ENCODE measurements at places on chromosomes 7 and 10.

DNA sequence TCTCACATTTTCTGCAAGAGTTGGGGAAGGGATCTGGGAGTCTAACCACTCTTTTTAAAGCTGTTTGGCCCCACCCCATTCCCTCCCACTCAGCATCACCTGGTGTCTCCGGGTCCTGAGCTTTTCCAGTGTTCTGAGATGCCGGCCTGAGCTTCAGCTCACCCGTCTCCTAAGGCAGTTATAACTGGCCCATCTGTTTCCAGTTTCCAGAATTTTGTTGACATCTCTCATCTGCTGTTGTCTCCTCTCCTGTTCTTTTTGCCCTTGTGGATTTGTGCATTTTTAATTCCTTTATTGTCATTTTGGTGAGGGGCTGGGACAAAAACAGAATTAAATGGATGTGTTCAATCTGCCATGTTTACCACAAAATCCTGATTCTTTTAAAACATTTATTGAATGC, 160.6 kb downstream of the C10orf105 start:
- no peak for DNase-seq

GRCh38 chr10:3201796-3202195, 29.2 kb upstream of the PITRM1 start:
- DNase-seq = no peak

GRCh38 chr7:132577206-132578049, 1.2 kb upstream of the PLXNA4 start:
- peak; percentile 75 for DNase-seq

DNA sequence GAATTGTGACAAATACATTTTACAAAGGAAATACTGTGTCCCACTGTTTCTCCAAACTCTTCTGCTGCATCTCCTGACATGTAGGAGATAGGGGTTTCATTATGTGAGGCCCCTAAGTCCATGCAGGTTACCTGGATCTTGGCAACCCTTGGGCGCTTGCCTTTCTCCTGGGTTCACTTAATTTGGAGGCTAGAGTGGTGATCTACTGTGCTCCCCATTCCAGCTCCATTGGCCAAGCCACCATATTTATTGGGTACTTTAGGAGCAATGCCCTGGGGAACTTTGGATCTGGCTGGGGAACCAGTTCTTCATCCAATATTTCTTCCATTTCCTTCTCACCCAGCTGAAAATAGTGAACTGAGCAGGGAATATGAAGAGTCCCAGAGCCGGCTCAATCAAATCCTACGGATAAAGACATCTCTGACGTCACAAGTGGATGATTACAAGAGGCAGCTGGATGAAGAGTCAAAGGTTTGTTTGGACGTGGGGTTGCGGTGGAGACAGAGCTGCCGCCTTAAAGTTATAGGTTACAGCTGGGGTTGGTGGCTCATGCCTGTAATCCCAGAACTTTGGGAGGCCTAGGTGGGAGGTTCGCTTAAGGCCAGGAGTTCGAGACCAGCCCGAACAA, 18.5 kb downstream of the MYH16 start:
- DNase-seq = no peak

- DNase-seq = no peak
Measured at GRCh38 chr7:98993024-98993897, 114.9 kb downstream of the TRRAP start.

All from NCI-H1092 treated with DMSO at 0.1 percent for 48 hours (cell line).